Activated CD4-positive, alpha-beta memory T cell treated with anti-CD3 and anti-CD28 coated beads, Interleukin-2, amount 10 ng/mL, durations not matched to agents 7 days and 5 days (primary cell): ENCODE measurements at places on chromosomes 1 and 21. TPM values are rescaled to one million over a fixed set of nuclear protein-coding genes. Genes with fewer than 3 reads are reported as not detected.

- no peak for DNase-seq
These were observed 15.2 kb downstream of the CDK18 start for GRCh38 chr1:205519541-205520131.

GRCh38 chr1:30330644-30331043 is 392.7 kb downstream of the MATN1 start:
- DNase-seq, result no peak

GRCh38 chr1:63705078-63705477 is 68.7 kb upstream of the ROR1 start:
- no peak for DNase-seq

- DNase-seq, result no peak
These were observed 179.1 kb downstream of the PSMG1 start for GRCh38 chr21:39003982-39004633.

- DNase-seq, result no peak
These were observed 59.1 kb upstream of the TRAPPC10 start for GRCh38 chr21:43953021-43953420.

Gene OR2T29
- total RNA-seq, result not detected

Gene VSIG8
- total RNA-seq, result not detected

Gene F13B
- total RNA-seq, result not detected

Gene DNALI1
- total RNA-seq, result 0.13 TPM

Gene DYRK3
- 9.2 TPM for total RNA-seq

Gene GPX7
- 23.5 TPM for total RNA-seq

Gene INAVA
- total RNA-seq, result 0.45 TPM
